Epithelial cell of prostate (primary cell): ENCODE measurements at places on chromosomes 5 and 9.

GRCh38 chr5:135051872-135052271, 17.8 kb upstream of the PITX1 start:
- no peak for DNase-seq

DNA sequence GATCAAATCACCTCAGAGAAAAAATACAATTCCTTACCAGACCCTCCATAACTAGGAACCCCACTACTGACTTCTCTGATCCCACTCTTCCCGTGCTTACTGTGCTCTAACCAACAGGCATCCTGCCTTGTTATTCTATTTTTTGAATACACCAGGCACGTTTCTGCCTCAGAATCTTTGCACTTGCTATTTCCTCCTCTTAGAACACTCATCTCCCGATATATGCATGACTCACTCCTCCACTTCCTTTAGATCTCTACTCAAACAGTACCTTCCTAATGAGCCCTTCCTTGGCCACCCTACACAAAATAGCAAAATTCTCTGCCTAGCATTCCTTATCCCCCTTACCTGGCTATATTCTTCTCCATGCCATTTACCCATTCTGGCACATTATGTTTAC, 43.9 kb downstream of the MAPKAP1 start:
- no peak for DNase-seq

DNA sequence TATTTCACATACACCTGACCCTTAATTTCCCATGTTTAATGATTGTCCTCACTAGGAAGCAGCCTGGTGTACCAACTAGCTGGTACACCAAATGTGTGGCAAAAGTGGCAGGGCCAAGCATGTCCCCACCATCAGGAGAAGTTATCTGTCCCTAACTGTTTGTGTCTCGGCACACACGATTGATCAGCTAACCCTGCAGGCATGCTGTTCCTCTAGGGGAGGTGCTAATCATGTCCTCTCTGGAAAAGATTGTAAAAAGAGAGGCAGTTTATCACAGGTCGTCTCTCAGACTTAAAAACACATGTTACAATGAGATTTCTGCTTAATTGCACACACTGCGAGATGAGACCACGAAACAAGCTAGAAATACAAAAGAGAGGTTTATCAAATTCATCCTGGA, 342.7 kb downstream of the DIRAS2 start:
- no peak for DNase-seq

DNA sequence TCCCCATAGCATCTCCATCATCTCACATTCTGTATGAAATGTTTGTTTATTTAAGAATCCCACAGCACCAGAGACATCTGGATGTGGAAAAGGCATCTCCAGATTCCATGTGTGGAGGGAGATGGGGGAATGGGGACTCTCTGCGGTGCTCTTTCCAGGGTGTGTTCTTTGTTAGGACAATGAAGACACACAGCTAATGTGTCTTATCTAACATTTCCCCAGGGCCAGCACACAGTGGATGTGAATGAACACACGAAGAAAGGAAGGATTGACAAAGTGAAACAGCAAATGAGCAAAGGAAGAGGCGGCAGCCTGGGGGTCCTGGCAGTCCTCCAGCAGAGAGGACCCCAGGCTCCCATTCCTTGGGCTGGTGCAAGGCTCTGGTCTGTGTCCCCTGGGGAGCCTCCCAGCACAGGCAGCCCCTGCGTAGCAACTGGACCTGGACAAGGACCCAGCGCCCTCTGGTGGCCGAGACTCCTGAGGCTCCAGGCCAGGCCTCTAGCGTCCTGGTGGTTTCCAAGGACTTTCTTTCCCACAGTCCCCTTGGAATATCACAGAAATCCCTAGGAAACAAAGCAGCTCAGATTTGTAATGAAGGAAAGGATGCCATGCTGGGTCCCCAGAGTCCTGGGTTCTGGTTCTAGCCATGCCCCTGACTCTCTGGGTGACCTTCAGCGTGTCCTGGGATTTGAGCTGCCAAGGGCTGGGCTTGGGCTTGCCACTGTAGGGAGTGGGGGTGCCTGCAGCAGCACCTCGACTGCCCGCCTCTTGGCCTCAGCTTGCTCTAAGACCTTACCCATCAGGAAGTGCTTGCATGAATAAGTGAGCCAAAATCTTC, 3.5 kb upstream of the PDLIM7 start:
- no peak for DNase-seq

GRCh38 chr5:6036006-6036405, 342.3 kb downstream of the MED10 start:
- no peak for DNase-seq

DNA sequence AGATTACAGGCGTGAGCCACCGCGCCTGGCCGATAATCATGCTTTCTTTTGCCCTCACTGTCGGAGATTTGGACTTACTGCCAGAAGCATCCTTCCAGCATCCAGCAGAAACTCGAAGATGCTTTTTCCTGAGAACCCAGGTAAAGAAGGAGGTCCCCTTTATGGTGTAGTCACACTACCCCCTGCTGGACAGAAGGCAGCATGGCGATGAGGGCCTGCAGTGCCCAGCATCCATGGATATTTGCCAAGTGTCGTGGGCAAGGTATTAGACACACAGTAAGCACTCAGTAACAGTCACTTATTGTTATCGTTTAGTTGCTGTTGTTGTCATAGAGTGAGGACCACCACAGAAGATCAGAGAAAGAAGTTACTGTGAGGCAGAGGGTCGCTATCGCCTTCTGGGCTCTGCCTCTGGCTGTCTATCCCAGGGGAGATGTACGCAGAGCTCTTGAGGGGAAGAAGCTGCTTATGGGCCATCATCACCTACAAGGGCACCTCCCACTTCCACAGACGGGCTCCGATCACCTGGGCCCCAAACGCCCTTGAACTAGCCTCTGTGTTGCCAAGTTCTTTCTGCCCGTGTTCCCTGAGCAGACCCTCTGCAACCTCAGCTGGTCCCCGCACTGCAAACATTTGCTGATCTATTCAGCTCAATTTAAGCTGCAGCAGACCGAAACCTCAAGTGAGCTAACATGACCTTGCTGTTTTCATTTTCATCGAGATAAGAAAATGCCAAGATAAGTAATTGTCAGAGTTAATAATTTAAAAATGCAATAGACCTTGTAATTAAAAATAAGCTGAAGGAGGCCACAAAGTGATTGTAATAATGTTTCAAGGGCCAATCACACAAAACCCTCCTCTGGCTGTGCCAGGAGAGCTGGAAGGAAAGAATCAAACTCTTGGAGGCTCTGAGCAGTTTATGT, 23.9 kb downstream of the C5orf15 start:
- DNase-seq, result no peak

- DNase-seq, result no peak
Measured at GRCh38 chr9:100811643-100812042, 216.9 kb upstream of the PLPPR1 start.

GRCh38 chr5:150374651-150375050, 17.2 kb downstream of the TCOF1 start:
- DNase-seq, result no peak

DNA sequence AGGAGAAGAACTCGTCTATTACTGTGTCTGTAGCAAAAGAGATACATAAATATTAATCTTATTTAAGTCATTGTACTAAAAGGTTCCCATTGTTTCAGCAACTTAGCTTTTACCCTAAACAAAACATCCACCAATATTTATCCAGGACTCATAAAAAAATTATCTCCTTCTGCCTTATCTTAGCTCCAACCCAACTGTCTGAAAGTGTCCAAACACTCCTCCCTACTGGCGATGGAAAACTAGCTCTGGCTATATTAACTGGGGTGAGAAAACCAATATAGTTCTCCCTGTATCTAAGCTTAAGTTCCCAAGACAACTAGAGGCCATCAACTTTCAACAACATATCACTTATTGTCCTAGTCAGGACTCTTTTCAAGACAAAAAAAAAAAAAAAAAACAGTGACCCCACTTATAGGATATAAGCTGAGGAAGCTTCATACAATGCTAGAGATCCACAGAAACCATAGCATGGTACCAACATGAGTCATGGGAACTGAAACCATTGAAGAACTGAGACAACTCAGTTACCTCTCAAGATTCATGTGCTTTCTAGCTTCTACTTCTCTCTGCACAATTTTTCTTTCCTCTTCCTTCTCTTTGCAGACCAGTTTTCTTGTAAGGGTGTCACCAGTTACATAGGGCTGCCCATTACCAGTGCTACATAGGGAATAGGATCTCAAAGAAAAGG, 150.7 kb upstream of the RASA1 start:
- DNase-seq, result no peak

DNA sequence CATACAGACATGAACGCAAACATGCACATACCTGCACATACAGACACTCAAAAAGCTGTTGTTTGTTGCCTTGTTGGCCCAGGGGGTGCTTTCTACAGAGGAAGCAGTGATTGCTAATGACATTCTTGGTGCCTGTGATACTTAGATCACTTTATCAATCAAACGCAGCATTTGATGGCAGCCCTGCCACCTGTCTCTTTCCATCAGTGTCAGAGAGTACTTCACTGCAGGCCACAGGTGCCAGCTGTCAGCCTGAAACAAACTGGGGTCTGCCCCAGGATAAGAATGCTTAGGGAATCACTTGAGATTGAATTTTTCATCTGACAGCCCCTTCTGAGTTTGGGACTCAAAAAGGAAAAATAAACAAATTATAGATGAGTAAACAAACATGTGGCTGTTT, 388.9 kb upstream of the SGCD start:
- DNase-seq, result no peak

DNA sequence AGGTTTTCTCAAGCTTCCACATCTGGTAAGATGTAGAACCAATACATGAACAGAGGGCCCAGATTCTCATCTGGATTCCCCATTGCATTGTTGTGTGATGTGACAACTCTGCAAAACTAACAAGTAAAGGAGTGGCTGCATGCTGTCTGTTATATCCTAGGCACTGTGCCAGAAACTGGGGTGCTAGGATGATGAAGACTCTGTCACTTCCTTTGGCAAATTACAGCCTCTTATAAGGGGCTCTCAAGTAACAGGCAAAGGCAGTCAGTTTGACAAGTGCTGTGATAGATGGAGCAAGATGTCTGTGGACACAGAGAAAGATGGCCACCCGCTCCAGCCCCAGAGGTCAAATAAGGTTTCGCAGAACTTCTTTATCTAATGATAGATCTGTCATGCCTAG, 115.7 kb downstream of the PAPPA start:
- no peak for DNase-seq

DNA sequence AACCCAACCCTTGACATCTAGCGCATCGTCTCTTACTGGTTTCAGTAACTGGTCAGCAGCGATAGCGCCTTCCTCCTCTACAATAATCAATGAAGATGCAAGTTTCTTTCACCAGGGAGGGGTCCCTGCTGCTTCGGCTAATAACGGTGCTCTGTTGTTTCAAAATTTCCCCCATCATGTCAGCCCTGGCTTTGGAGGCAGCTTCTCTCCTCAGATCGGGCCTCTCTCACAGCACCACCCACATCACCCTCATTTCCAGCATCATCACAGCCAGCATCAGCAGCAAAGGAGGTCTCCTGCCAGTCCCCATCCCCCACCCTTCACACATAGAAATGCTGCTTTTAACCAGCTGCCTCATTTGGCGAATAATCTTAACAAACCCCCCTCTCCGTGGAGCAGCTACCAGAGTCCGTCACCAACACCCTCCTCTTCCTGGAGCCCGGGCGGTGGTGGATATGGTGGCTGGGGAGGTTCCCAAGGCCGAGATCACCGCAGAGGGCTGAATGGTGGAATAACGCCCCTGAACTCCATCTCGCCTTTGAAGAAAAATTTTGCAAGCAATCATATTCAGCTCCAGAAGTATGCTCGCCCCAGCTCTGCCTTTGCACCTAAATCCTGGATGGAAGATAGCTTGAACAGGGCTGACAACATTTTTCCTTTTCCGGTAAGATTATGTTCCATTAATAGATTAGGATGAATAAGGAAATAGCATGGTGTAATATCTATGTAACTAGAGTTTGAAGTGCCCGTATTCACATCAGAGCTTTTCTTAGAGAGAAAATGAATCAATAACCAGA, 2.2 kb downstream of the CPEB4 start:
- DNase-seq, result no peak

- DNase-seq, result no peak
Measured at GRCh38 chr9:129646654-129647053, 4.7 kb upstream of the ASB6 start.

- no peak for DNase-seq
Measured at GRCh38 chr5:53022930-53023511, 33.9 kb downstream of the ITGA2 start.

DNA sequence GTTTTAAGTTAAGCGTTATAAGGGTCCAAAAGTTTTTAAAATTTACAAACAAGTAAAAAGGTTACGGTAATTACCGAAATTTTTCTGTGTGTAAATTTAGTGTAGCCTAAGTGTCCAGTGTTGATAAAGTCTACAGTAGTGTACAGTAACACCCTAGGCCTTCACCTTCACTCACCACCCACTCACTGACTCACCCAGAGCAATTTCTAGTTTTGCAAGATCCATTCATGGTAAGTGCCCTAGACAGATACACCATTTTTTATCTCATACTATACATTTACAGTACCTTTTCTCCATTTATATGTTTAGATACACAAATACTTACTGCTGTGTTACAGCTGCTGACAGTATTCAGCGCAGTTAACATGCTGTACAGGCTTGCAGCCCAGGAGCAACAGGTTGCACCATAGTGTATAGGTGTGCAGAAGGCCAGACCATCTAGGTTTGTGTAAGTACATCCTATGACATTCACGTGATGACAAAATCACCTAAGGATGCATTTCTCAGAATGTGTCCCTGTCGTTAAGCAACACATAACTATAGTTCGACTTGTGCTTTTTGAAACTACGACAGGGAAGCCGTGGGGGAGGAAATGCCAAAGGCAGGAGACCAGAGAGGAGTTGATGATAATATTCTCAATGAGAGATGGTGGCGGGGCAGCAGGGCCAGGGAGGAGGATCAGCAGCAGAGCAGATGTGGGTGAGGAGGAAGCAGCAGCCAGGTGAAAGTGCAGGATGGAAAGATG, 48.6 kb downstream of the PSMB7 start:
- DNase-seq, result peak; percentile 27

DNA sequence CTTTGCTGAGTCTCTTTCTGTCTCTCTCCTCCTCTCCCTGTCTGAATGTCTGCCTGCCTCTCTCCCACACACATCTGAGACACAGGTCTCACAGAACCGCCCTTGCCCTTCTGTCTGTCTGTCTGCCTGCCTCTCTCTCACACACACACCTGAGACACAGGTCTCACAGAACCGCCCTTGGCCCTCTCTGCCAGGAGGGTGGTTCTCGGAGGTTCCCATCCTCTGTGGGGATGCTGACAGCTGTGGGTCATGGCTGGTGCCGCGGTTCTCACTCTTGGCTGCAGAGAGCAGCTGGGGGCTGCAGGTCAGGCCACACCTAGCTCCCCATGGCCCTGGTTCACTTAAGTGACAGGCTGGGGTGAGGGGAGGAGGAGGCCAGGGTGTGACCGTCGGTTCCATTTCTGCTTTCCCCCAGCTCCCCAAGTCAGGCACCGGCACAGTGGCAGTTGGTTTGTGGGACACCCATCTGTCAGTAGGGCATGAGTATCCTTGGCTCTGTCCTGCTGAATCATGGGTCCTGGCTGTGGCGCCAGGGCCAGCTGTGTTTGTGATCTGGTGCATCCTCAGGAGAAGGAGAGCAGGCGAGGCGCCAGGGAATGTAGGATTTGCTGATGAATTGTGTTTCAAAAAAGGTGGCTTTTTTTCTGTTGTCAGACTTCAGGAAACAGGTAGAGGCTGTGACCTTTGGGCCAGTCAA, 42.3 kb upstream of the CLPTM1L start:
- no peak for DNase-seq
